ENCODE measurements at places on chromosomes 7 and 10. TPM values are rescaled to one million over a fixed set of nuclear protein-coding genes. Genes with fewer than 3 reads are reported as not detected.

TACR2 gene
- 0.82 TPM for total RNA-seq

ADAM12 gene
- total RNA-seq, result 16.7 TPM

CDH23 gene
- 4.5 TPM for total RNA-seq

DNAAF5 gene
- 13.6 TPM for total RNA-seq

HHEX gene
- total RNA-seq, result 2.1 TPM

ZPBP gene
- total RNA-seq, result not detected

SGMS1 gene
- total RNA-seq, result 39.2 TPM

PRF1 gene
- not detected for total RNA-seq

MRLN gene
- total RNA-seq, result 12.2 TPM

EBLN1 gene
- total RNA-seq, result not detected

TTYH3 gene
- 60.5 TPM for total RNA-seq

HMX2 gene
- total RNA-seq, result not detected

FGFBP3 gene
- 23.3 TPM for total RNA-seq

FERD3L gene
- total RNA-seq, result not detected

HELLS gene
- total RNA-seq, result 89.3 TPM

CTTNBP2 gene
- total RNA-seq, result 63.5 TPM

JCAD gene
- total RNA-seq, result 19.0 TPM

GRCh38 chr10:35331894-35332640 lies 4.2 kb upstream of the CCNY start:
- DNase-seq, result no peak

DNA sequence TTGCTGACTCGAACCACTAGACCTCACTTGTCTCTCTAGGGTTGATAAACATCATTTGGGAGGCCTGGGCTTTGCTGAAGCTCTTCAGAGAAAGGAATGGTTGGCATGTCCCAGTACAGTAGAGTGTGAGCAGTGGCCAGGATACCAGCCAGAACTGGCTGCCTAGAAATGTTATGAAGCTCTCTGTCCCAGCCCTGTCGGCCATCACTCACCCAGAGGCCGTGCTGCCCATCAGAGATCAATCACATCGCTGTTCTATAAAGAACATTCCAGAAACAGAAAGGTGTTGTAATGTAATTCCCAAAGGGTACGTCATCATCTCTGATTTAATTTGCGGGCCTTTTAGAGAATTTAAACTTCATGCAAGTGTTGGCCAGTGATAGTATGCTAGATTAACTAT lies 111.5 kb downstream of the PRPF18 start:
- no peak for DNase-seq

DNA sequence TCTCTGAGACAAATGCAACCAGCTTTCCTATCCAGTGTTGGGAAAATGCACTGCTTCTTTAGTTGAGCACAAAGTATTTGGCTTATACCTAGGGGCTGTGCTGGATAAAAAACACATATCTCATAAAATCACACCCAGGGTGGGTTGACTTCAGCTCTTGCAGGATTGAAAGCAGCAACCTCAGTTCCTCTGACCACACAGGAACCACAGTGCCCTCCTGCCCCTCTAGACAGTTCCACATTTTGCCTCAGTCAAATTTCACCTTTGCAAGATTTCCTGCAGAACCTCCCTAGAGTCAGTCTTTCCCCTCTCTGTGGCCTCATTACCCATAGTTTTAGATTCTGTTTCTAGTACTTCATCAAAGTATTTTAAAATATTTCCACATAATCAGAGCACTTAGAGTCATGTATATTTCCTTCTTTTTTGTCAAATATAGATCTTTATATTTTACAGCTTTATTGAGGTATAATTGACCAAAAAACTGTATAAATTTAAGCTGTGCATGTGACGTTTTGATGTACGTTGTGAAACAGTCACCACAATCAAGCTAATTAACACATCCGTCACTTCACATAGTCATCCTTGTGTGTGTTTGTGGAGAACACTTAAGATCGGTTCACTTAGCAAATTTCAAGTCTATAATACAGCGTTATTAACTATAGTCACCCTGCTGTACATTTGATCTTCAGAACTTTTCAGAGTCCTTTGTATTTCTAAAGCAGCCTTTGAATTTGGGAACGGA lies 37.0 kb upstream of the EGR2 start:
- no peak for DNase-seq

GRCh38 chr10:80924063-80924952 lies 386.6 kb downstream of the SH2D4B start:
- DNase-seq, result no peak

DNA sequence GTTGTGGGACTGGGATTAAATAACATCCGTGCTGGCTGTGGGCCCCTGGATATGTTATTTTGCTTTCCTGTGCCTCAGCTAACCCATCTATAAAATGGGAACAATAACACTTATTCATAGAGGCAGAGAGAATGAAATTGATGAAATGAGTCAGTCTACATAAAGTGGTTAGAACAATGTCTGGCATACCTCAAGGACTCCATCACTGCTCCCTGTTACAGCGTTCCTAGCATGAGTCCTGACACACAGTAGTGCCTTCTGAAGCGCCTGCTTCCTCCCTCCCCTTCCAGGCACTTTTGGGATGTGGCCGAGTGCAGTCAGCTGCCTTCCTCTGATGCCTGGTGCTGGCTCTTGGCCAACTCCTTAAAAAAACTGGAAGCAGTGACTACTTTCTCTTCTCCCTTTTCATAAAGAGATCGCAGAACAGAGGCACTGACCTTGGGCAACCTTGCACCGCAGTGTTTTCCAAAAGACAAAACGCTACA lies 108.4 kb upstream of the ZMIZ1 start:
- peak; percentile 70 for DNase-seq

DNA sequence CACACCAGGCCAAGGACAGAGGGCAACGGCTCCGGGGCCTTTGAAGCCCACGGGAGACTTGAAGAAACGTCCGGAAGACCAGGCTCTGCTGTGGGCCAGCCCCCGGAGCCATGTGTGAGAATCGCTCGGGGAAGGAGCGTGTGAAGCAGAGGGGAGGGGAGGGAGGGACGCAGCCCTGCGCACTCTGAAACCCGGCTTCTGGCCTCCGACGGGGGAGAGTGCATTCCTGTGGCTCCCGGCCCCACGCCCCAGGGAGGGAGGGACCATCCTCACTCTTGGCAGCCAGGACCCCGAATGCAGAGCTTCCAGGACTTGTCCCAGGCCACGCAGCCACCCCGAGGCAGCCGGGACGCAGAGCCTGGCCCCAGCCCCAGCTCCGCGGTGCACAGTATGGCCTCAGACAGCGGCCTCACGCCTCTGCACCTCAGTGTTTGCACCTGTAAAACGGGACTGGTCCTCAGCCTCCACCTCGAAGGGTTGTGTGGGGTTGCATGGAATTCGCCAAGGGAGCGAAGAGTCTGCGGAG lies 67.4 kb downstream of the PDGFA start:
- no peak for DNase-seq

- DNase-seq, result no peak
Observed at GRCh38 chr7:29853789-29854188, 47.5 kb downstream of the WIPF3 start.

DNA sequence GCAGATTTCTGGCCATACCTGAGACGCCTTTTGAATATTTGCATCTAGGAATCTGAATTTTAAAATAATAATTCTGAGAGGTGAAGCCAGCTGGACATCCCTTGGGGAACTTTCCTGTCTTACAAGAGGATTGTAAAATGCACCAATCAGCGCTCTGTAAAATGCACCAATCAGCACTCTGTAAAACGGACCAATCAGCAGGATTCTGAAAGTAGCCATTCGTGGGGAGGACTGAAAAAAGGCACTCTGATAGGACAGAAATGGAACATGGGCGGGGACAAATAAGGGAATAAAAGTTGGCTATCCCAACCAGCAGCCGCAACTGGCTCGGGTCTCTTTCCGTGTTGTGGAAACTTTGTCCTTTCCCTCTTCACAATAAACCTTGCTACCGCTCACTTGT lies 9.9 kb downstream of the PPIF start:
- DNase-seq, result no peak

- DNase-seq, result no peak
Observed at GRCh38 chr7:26378016-26378415, 86.4 kb downstream of the SNX10 start.

DNA sequence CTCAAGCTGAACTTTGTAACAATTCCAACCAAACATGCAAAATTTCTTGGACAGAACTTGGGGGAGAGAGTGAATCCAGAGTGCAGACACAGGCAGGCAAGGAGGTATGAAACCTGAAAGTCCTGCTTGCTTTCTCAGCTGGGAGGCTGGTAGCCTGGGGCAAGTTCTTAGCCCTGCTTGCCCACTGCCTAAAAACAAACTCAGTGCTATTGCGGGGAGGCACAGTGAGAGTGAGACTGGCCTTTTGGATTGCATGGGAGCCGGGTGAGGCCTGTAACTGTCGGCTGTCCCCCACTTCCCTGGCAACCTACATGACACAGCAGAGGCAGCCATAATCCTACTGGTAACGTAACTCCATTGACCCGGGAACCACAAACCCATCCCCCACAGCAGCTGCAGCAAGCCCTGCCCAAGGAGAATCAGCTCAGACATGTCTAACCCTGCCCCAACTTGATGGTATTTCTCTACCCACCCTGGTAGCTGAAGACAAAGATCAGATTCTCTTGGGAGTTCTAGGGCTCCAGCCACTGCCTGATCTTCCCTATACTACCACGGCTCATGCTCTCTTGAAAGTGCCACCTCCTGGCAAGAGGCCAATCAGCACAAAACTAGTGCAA lies 663.6 kb downstream of the GRM8 start:
- no peak for DNase-seq

DNA sequence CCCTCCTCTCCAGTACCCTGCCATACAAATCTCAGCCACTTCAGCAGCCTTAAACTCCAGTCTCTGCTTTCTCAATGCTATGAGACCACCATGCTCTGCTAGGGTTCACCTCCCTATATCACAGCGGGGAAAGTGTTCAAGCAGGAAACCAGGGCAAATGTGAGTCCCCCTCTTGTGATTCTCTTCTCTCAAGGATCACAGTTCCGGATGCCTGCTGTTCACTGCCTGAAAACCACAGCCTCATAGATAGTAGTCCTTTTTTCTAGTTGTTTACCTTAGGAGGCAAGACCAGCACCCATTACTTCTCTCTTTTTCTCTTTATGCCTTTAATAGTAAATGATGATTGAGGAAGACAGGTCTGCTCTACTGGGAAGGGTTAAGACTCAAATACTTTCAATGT lies 100.8 kb downstream of the SGMS1 start:
- no peak for DNase-seq

DNA sequence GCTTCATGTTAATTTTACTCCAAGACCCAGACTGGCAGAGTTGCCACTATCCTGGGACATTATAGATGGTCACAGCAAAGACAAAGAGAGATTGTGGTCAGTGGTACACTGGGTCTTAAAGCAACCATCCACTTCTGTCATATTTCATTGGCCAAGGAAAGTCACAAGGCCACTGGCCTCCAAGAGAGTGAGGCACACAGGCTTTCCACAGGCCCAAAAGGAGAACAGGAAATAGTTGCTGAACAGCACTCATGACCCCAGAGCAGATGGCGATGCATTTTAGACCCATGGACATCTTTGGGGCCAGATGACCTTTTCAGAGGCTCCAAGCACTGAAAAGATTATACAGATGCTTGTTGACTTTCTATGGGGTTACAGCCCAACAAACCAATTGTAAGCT lies 97.4 kb downstream of the ARID5B start:
- no peak for DNase-seq

GRCh38 chr7:127375631-127376030 lies 16.9 kb downstream of the ZNF800 start:
- no peak for DNase-seq

- DNase-seq, result no peak
Observed at GRCh38 chr7:108403597-108404217, 52.5 kb downstream of the NRCAM start.

- DNase-seq, result peak; percentile 52
Observed at GRCh38 chr7:5997210-5997808, 11.5 kb downstream of the PMS2 start.

DNA sequence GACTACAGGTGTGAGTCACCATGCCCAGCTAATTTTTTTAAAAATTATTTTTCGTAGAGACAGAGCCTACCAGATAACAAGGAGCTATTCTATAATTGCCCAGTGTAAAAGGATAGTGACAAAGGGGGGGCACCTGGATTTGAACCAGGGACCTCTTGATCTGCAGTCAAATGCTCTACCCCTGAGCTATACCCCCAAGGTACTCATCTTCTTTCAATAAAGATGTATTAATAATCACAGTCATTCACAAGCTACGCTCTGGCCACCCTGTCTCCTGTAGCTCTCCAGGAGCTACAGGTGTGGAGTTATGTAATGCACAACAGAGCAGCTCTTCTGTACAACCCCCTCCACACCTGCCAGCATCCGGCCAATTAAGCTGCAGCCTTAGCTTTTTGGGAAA lies 83.5 kb downstream of the ZNF777 start:
- DNase-seq, result no peak

GRCh38 chr10:131784363-131785120 lies 116.3 kb upstream of the PPP2R2D start:
- DNase-seq, result no peak

DNA sequence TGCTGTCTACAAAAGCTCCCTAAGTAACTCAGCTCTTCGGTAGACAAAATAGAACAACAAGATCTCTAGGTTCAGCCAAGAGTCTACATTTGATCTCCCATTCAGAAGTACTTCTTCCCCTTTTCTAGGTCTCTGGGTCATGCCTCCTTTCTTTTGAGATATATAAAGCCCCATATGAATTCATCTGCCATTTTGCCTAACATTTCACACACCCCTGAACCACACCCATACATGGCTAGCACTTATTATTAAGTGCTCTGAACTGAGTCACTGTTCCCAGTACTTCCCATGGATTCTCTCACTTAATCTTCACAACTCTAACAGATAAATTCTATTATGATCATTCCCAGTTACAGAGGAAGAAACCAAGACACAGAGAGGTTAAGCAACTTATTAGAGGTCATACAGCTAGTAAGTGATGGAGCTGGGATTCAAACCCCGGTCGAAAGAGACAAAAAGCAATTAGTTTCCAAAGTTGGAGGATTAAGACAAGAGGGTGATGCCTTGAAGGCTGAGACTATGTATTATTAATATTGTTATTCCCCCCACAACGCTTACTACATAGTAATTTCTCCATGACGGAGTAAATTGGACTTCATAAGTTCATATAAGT lies 17.3 kb downstream of the MYOF start:
- no peak for DNase-seq

DNA sequence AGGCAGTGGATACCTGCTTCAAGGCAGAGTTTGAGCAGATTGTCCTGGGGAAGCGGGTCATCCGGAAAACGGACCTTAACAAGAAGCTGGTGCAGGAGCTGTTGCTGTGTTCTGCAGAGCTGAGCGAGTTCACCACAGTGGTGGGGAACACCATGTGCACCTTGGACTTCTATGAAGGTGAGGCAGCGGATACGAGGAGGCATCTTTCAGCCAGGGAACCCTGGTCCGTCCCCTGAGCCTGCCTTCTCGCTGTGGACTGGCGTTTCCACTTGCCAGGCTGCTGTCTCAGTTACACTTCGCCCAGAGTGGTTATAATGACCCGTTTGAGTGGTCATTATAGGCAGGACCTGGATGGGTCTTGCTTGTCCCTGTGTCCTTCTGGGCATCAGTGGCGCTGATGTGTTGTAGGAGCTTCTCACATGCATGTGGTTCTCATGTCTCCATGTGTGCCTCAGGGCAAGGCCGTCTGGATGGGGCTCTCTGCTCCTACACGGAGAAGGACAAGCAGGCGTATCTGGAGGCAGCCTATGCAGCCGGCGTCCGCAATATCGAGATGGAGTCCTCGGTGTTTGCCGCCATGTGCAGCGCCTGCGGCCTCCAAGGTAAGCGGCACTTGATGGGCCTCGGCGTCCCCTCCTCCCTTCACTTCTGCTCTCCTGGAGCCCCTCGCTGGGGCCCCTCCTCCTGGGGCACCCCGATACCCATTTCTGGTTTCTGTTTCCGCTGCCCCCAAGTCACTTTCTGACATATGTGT lies 18.0 kb downstream of the UPP1 start:
- no peak for DNase-seq

- DNase-seq, result no peak
Observed at GRCh38 chr10:63833411-63834060, 312.3 kb downstream of the REEP3 start.
